ENCODE measurements at places on chromosomes 5 and 9. TPM values are rescaled to one million over a fixed set of nuclear protein-coding genes. Genes with fewer than 3 reads are reported as not detected.

Gene TMEM171
- 1.2 TPM for total RNA-seq

Gene SV2C
- total RNA-seq: under 0.01 TPM

Gene C5orf52
- total RNA-seq: not detected

Gene PDGFRB
- 159 TPM for total RNA-seq

Gene IL9
- not detected for total RNA-seq

Gene IRX2
- 0.62 TPM for total RNA-seq

Gene SLC34A3
- total RNA-seq: 0.06 TPM

Gene LCN10
- not detected for total RNA-seq

Gene DIPK1B
- total RNA-seq: 1.4 TPM

Gene LCN6
- not detected for total RNA-seq

Gene ARL10
- 7.9 TPM for total RNA-seq

Gene OR1Q1
- total RNA-seq: 0.26 TPM

Gene ELAVL2
- total RNA-seq: 0.12 TPM

Gene SMIM33
- not detected for total RNA-seq

Gene ENTPD8
- total RNA-seq: 0.06 TPM

Gene GLRA1
- not detected for total RNA-seq

Gene CDO1
- 7.4 TPM for total RNA-seq

Gene IFNE
- total RNA-seq: 24.6 TPM

Gene CCNJL
- total RNA-seq: 0.68 TPM

Gene CCL27
- not detected for total RNA-seq

Gene TICAM2
- total RNA-seq: 3.3 TPM

Gene CXCL14
- not detected for total RNA-seq

Gene GNE
- total RNA-seq: 19.7 TPM

Gene TYRP1
- not detected for total RNA-seq

Gene KCNN2
- 0.25 TPM for total RNA-seq

Gene PCDHA9
- 0.06 TPM for total RNA-seq

Gene GRXCR2
- total RNA-seq: not detected

Gene BRINP1
- total RNA-seq: 0.56 TPM

Gene SWI5
- 48.9 TPM for total RNA-seq

Gene FOXD4L3
- total RNA-seq: not detected

Gene GZMA
- total RNA-seq: not detected

Gene SMC5
- 25.8 TPM for total RNA-seq

Gene CSNK1A1
- total RNA-seq: 553 TPM

Gene OR1N1
- total RNA-seq: not detected

Gene C8G
- 0.13 TPM for total RNA-seq

Gene PIP5KL1
- 0.66 TPM for total RNA-seq

Gene POU5F2
- 0.53 TPM for total RNA-seq

Gene EGFLAM
- total RNA-seq: 8.9 TPM

Gene PGM5
- 66.7 TPM for total RNA-seq

Gene TAF11L13
- not detected for total RNA-seq

Gene PPP3R2
- total RNA-seq: not detected
